ENCODE measurements at places on chromosomes 4 and X.

DNA sequence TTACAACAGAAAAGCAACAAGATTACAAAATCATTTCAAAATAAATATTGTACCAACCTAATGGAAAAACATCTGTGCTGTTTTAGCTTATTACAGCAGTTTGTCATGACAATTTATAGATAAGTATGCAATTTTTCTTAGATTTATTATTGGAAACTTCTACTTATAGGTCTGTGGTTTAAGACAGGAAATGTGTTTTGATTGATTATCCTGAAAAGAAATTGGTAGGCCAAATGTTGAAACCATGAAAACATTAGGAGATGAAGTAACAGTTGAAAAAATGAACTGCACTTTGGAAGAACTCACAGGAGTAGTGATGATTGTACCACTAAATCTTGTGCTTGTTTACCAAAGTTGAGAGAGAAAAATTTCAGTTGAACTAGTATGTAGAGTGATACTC, 162.2 kb upstream of the GIMD1 start:
- DNase-seq = no peak

DNA sequence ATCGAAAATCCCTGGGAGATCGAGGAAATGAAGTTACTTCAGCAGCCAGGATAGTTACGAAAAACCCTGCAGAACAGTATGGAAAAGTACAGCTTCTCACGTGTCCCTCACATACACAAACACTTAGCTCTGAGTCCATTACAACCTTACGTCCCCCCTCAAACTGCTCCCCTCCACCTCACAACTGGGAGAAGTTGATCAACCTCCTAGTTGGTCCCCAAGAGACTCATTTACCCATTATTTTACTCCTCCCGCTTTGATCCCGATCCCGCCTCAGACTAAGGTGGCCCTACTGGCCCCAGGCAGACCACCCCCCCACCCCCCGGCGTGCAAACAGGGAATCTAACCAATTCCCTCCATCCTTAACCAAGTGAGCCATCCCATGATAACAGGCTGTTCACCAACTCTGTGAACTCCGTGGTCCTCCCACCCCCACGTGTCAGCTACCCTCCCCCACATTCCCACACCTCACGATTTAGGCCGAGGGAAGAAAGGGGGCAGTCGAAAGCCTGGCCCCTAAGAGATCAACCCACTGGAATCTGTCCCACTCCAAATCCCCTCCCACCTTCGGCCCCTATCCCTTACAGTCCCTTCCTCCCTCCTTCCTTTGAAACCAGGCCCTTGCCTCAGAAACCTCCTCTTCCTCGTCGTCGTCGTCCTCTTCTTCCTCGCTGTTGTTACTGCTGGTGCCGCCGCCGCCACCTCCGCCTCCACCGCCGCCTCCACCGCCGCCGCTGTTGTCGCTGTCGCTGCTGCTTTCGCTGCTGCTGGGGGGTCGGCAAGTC, 755 bp downstream of the ANKRD17 start:
- no peak for DNase-seq

DNA sequence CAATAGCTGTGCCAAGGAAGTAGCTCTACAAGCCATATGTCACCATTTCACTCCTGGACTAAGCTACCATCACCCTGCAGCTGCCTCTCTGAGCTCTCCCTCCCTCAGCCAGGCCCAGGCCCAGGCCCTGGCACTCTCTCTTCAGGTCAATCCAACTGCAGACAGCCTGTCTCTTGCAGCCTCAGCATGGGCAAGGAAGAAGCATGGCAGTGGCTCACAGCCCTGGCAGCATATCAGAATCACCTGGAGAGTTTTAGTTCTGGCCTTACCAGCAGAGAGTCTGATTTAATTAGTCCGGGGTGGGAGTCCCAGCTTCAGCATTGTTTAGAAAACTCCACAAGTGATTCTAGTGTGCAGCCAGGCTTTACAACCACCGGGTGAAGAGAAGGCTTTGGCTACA, 31.5 kb downstream of the NALF2 start:
- DNase-seq = no peak

GRCh38 chr4:115865736-115866135, 752.3 kb upstream of the NDST4 start:
- no peak for DNase-seq

GRCh38 chrX:48025561-48025960, 18.8 kb downstream of the SPACA5 start:
- no peak for DNase-seq

DNA sequence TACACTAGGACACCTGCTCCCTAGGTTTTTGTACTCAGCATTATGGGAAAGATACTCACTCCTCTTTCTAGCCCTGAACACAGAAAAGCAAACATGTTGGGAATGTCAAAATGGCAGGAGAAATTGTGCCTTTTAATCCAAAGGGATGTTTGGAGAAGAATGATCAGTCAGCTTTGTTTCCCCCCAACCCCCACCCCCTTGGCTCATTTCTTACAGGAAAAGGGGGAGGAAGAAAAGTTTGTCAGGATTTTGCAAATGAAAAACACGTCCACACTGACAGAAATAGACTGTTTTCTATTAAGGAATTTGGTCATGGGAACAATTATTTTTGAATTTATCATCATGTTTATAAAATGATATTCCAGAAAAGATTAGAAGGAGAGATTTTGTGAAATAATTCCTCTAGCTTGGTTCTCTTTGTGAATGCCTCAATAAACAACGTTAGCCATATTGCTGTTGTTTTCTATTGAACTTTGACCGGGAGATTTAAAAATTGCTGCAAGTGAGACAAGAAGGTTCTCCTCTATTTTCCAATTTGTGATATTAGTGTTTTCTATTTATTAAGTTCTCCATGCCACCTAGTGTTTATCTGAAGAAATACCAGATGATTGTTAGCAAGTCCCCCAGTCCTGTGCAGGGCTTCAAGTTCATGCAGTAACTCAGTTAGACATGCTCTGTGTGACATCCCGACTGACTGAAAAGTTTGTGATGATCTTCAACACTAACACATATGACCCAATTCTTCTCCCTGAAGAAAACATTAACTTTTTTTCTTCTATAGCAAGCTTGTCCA, 31.3 kb upstream of the TFDP3 start:
- no peak for DNase-seq

GRCh38 chrX:55187281-55187680, 32.9 kb upstream of the PAGE5 start:
- DNase-seq = no peak

DNA sequence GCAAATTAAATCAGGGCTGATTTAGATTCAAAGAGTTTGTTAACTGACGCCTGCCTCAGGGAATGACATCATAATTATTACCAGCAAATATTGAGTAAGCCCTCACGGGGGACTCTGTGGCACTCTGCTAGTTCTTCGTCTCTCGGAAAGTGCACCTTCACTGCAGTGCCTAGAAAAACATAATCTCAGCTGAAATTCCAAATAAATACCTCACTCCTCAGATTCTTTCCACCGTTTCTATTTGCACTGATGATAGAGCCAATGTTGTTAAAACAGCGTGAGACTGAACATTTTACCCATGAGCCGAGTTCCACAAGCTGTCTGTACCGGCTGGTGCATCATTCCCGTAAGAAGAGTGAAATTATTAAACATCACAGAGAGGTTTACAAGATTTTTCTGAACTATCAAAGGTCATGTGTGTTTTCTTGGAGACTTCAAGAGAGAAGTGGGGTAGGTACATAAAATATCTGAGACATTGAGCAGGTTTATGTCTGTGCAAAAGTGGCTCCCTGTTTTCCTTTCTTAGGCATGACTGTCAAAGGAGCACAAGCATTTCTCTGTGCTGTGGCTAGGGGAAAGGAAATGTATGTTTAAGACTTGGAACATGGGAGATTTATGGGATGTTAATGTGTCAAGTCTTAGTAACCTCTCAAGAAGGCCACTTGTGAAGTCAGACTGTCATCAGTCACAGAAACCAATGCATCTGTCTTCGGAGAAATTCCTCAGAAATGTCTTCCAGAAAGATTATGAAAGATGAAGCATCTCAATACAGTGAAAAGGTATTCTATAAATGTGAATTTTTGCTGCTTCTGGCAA, 119.6 kb downstream of the CBLL2 start:
- no peak for DNase-seq

DNA sequence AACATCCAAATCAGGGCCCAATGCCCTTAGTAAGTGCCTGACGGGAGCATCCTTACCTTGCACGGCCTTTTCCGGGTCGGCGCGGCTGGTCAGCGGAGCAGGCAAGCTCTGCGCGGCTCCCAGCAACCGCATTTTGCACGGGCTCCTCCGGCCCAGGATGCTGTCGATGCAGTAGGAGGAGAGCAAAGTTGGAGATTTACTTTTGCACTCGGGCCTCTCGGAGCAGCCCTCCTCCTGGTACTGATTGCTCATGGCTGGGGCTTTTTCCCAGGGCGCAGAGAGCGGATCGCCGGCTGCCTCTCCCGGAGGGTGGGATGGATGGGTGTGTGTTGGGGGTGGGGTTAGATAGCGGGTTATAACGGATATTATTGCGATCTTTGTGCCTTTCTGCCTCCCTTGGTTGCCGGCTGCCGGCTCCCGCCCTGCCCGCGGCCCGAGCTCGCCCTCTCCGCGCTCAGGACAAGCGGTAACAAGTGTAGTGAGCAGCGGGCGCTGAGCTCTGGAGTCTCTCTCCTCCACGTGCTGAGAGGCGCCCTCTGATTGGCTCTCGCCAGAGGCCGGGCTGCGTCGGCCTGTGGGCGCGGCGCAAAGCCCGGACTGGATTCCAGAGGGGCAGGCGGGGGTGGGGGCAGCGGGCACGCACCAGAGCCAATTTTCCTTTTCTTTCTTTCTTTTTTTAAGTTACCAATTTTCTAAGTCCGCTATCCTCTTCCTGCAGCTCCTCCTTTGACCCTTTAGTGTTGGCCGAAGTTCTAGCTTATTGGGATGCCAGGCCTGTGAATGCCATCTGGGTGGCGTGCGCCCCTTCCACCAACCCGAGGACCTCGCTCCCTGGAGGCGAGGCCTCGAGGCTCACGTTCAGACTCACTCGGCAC, at the start of gene ARX:
Gene ARX, minus strand, starts transcription at position 480 of the 875 bp plus-strand sequence. Its CDS starts 228 bp downstream, at position 252.
- DNase-seq = no peak

Measured in BJ (cell line).